ENCODE measurements at places on chromosomes 4 and X. TPM values are rescaled to one million over a fixed set of nuclear protein-coding genes. Genes with fewer than 3 reads are reported as not detected.

Gene NHS
- 0.94 TPM for total RNA-seq

Gene EPHA5
- 15.1 TPM for total RNA-seq

Gene BANK1
- total RNA-seq, result 0.08 TPM

Gene CBLL2
- total RNA-seq, result not detected

Gene GRPR
- not detected for total RNA-seq

Gene APEX2
- 2.7 TPM for total RNA-seq

Gene CCKAR
- total RNA-seq, result not detected

Gene HTATSF1
- total RNA-seq, result 26.8 TPM

Gene PAGE4
- not detected for total RNA-seq

Gene ZNF157
- 0.12 TPM for total RNA-seq

Gene TCEAL7
- 5.9 TPM for total RNA-seq

Gene ARMCX1
- total RNA-seq, result 57.7 TPM

Gene OTUD6A
- total RNA-seq, result not detected

Gene GSX2
- not detected for total RNA-seq

Gene EBP
- 45.9 TPM for total RNA-seq

Gene ZNF81
- 2.3 TPM for total RNA-seq

Gene TRAM1L1
- total RNA-seq, result 0.35 TPM

Gene TKTL2
- total RNA-seq, result not detected

Gene TSPAN7
- total RNA-seq, result not detected

Gene ANAPC4
- 16.5 TPM for total RNA-seq
